ENCODE measurements at places on chromosomes 1 and 21.

- DNase-seq: no peak
These were observed 9.0 kb upstream of the ABCG1 start for GRCh38 chr21:42209801-42210479.

DNA sequence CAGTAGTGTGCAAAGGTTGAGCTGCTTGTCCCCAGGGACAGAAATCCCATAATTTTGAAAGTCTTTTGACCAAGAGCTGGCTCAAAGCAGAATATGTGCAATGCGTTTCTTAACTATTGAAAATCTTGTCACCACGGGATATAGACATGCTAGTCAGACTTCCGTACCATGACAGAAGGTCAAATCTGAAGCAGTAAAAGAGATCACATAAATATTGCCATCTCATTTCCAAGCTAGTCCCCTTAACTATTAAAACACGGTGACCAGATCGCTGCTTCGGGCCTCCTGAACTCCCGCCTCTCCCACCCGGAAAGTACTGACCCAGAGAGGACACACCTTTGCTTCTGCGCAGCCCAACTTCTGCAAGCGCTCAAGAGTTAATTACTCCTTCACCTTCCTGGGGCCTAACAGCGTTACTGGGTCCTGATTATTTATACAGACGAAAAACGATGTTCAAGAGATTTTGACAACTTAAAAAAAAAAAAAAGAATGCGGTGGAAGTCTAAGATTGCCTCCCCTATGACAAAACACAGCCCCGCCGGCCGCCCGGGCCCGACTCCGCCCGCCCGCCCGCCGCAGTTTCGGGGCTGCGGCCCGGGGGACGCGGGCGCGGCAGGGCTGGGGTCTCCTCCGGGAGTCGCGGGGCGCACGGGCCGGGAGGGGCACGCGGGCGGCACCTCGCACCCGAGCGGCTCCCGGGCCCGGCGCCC lies 692 bp downstream of the SORT1 start:
- no peak for DNase-seq

- no peak for DNase-seq
These were observed 34.8 kb downstream of the KCNAB2 start for GRCh38 chr1:6080469-6080868.

GRCh38 chr1:55679971-55680370 lies 464.8 kb upstream of the USP24 start:
- DNase-seq: no peak

DNA sequence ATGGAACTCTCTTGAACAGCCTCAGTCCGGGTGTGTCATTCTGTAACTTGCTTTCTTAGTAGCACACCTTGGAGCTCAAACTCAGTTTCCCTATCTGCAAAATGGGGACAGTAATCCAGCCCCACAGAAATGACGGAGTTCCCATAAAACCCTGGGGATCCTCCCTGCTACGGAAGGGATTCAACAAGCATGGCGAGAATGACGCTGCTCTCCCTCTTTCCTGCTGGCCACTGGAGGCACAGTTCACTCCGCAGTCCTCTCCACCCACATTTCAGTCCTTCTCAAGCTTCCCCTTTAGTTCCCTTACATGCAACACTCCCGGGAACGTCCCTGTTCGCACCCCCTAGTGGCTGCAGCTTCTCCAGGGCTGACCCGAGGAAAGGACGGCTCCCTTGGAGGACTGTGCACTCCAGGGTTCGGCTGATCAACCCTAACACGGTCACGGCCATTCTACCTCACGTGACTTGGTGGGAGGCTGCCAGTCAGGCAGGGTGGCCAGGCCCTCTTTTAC lies 20.6 kb downstream of the RUNX3 start:
- DNase-seq: no peak

DNA sequence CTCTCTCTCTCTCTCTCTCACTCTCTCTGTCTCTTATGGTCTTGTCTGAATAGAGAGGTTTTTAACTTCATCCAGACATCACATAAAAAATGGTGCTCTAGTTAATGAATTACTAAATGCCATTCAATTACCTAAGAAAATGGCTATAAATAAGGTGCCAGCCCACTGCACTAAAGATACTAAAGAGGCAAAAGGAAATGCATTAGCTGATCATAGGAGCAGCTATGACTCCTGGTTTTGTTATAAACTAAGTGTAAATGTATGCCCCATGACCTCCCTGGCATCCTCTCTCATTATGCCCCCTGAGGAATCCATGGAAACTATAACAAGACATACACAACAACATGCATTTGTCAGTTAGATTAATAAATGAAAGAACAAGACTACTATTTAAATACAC lies 57.5 kb upstream of the PDC start:
- DNase-seq: no peak

DNA sequence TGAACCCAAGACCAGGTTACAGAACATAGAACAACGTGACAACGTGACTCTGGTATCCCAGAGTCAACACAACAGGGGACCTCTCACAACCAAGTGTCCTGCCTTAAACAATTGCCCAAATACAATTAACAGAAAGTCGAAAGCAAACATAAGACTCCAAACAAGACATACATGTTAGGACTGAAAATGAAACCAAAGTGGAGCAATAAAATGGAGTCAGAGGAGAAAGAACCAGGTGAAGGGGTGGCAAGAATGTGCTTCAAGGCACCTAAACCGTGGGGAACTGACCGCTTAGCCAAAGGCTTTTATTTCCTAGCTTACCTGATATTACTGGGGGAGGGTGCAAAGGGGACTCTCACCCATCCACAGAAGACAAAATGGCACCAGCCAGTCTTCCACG lies 17.8 kb downstream of the BACE2 start:
- DNase-seq: no peak

DNA sequence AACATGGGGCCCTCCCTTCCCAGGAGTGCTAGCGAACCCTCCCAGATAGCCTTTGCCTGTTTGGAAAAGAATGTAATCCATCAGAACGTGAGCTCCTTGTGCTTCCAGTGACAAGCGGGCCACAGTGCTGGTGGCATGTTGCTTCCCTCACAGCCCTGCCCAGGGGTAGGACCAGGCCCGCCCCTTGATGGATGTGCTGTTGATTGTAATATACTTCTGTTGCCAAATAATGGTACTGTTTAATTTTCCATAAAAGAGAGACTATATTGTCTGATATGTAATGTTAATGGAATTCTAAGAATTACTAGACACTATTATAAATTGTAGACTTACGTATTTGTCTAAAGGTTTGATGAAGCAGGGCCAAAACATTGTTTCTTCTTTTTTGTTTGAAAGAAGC lies 16.4 kb downstream of the ATP5PO start:
- no peak for DNase-seq

Data from NCI-H2029 treated with DMSO at 0.1 percent for 48 hours (cell line).